ENCODE measurements at places on chromosomes 12 and 14.

DNA sequence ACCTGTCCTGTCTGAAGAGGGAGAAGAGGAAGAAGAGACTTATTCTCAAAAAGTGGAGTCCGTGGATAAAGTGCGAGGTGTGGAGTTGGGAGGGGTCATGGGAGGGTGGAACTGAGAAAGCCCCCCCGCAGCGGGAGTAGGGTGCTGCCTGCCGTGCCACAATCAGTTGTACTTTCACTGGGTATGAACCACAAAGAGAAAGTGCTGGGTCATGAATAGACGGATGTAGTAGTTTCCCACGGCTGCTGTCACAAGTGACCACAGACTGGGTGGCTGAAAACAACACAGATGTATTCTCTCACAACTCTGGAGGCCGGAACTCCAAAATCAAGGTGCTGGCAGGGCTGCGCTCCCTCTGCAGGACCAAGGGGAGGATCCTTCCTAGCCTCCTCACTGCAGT, 5.5 kb downstream of the DNAH10 start:
- no peak for DNase-seq

- DNase-seq, result no peak
Measured at GRCh38 chr12:17137396-17137795, 531.4 kb upstream of the LMO3 start.

DNA sequence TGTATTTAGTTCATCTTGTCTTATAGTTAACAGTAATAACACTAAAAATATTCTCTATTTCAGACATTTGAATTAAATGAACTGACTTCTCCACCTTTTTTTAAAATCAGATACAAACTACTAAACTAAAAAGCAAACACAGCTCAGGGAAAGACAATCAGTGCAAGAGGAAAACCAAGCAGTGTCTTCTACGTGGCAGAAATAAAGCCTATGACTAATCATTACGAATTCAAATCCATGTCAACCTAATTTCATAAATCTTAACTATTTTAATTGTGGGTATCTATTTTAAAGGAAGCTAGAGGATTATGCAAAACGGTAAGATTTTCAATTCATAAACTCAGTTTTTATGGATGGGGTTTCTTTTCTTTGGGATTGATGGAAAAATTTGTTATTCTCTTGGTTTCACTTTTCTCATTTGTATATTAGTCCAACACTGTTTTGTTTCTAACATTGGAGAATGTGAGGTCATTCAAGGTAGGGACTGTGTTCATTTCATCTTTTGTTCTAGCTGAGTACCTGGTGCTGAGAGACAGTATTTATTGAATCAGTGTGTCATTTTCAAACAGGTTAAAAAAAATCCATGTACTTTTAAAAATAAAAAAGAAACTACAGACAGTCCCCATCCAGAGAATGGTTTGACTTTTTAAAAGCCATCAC, 12.8 kb upstream of the PALS1 start:
- DNase-seq, result no peak

DNA sequence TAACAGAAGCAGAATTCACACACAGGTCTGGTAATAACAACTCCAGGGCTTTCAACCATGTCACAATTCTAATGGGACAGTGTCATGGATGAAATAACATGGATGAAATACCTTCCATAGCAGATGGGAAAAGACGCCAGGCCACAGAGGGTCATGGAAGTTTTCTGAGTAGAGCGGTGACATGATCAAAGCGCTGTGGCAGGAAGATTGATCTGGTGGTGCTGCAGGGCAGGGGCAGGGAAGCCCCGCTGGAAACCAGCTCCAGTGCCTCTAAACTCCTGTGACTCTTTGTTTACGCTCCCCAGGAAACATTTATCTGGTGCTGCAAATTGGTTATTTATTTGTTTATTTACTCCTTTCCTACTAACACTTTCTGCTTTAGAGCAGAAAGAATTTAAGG, 108.3 kb upstream of the HMGA2 start:
- DNase-seq, result no peak

DNA sequence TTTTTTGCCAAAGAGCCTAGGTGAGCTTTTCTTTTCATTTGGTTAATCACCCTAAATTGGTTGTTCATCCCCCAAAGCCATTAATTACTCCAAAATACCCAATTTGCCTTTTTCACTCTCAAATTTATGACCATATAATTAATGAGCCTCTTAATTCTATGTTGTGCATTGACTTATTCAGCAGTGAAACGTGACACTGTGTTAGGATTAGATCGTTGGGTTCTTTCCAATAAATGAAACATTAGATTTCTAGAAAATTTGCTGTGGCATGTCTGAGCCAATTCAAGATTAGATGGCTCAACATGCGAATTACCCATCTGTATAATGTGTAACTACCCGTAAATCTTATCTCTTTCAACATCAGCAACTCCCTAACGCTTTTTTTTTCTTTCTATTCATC, 273.4 kb downstream of the BMP4 start:
- DNase-seq, result no peak

DNA sequence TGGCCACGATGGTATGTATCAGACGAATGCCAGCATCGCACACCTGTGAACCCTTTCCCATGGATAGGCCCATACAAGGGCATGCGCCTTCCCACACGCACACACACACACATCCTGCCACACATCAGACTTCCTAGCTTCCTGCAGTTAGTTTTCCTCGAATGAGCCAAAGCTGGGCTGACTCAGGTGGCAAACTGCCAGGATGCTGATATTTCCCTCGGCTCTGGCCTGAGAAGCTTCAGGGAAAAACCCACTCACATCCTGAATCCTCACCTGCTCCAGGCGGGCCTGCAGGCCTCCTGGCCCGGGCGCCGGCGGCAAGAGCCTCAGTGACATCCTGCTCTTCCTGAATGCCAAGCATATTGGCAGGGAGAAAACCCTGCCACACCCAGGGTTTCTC, 22.4 kb downstream of the CALM1 start:
- DNase-seq, result peak; percentile 100

- no peak for DNase-seq
Measured at GRCh38 chr12:3355378-3355900, 135.6 kb upstream of the PRMT8 start.

- DNase-seq, result no peak
Measured at GRCh38 chr14:73102806-73103497, 33.4 kb upstream of the PSEN1 start.

DNA sequence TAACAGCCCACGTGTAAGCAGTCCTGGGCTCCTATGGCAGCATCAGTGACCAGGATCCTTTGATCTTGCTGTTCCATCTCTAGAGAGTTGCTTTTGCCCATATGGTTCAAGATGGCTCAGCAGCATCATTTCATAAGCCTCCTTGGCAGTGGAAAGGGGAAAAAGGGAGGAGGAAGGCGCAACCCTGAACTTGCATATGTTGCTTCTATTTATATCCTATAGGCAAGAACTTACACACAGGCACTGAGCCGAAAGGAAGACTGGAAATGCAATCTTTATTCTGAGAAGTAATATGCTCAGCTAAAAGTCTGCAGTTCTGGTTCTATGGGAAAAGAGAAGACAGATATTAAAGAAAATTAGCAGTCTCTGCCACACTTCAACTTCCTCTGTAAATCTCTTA, 167.7 kb upstream of the PLXNC1 start:
- DNase-seq, result no peak

DNA sequence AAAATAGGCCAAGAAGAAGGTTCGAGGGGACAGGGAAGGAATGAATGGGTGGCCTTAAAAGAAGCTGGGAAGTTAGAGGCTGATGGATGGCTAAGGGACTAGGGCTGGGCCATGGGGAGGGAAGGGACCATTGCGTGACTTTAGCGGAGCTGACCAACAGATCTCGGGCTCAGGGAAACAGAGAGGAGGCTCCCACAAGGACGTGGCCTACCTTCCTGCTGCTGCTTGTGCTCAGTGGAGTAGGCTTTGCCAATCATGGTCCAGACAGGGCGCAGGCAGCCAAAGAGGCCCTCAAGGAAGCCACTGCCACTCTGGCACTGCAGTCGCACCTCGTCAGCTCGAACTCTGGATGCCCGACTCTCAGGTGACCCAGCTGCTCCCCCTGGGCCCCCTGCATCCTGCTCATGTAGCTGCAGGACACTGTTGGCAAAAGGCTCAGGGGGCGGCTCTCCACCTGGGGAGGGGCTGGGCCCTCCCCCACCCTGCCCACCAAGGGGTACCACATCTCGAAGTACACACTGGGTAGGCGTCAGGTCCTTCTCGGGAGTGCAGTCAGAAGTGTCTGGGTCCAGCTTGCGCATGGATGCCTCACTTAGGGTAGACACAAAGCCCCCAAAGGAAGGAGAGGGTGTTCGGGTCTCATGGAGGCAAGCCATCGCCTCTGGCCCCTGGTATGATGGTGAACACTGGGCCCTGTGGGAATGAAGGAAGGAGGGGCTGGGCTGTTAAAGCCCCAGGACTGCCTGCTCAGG, 12.3 kb downstream of the MAP3K12 start:
- no peak for DNase-seq

- no peak for DNase-seq
Measured at GRCh38 chr14:98368221-98368620, 903.8 kb downstream of the BCL11B start.

DNA sequence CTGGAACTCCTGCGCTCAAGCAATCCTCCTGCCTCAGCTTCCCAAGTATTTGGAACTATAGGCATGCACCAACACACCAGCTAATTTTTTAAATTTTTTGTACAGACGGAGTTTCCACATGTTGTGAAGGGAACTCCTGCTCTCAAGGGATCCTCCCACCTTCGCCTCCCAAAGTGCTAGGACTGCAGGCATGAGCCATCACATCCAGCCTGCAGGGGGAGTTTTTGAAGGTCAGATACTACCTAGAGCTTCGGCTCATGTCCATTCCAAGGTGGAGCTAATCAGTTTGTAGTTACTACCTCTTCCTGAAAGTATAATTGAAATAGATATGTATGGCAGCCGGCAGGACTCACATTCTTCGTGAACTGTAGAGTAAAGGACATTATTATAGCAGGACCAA, 3.7 kb upstream of the TAS2R19 start:
- DNase-seq, result no peak

DNA sequence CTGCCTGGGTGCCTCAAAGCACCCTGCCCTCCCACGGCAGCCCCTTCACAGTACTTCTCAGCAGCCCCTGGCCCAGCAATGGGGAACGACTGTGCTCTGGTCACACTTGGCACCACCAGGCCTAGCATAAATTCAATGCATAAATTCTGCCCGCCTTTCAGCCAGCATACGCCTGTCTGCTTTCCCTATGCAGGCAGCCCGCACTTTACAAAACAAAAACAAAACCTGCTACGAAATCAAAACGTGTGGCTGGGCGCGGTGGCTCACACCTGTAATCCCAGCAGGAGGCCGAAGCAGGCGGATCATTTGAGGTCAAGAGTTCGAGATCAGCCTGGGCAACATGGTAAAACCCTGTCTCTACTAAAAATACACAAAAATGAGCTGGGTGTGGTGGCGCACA, 33.5 kb downstream of the SNRNP35 start:
- DNase-seq, result no peak

GRCh38 chr12:76391461-76391860, 43.2 kb upstream of the BBS10 start:
- DNase-seq, result no peak

DNA sequence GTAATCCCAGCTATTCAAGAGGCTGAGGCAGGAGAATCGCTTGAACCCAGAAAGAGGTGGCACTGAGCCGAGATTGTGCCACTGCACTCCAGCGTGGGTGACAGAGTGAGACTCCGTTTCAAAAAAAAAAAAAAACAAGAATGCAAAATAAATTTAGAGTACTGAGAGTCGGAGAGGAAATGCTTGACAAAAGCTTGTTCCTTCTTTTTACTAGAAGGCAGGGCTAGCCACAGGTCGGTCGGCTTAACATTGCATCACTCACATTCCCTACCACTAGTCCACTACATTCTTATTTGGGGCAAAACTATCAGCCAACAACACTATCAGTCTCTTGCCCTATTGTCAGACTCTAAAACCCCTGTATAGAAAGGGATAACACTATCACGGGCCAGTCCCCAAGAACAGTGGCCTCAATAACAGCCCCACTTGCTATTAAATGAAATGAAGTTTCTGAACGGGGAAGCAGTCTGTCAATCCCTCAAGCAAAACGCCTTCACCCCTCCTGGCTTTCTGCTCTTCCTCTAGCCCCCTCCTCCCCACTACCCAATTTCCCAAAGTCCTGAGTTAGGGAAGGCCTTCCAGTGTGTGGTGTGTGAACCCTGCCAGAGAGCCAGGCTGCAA, 1.0 kb downstream of the RNF41 start:
- peak; percentile 35 for DNase-seq

DNA sequence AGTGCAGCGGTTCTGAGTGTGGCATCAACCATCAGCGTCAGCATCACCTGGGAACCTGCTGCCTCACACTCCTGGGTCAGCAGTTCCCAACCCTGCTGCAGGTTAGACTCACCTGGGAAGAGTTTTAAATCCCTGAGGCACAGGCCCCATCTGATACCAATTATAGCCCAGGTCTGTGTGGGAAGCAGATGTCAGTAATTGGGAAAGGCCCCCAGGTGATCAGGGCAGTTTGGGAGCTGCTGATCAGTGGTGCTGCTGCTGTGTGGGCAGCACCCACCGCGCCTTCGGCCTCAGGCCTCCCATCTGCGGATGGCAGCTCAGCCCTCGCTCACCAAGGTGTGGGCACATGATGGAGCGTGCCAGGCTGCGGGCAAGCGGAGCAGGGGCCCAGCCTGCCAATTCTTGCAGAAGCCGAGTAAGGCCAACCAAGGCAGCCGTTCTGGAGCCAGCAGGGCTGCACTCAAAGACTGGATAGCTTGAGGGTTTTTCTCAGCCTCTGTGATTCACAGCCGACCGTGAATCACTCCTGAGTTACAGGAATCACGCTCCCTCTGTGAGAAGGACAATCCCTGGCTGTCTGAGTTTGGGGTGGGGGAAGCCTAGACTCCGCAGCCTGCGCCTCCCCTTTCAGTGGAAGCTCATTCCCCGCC, 155.6 kb upstream of the SFSWAP start:
- DNase-seq, result peak; percentile 6

- DNase-seq, result no peak
Measured at GRCh38 chr14:49058511-49058910, 527.7 kb downstream of the RPS29 start.

GRCh38 chr12:32091696-32092095, 15.0 kb upstream of the BICD1 start:
- DNase-seq, result no peak

DNA sequence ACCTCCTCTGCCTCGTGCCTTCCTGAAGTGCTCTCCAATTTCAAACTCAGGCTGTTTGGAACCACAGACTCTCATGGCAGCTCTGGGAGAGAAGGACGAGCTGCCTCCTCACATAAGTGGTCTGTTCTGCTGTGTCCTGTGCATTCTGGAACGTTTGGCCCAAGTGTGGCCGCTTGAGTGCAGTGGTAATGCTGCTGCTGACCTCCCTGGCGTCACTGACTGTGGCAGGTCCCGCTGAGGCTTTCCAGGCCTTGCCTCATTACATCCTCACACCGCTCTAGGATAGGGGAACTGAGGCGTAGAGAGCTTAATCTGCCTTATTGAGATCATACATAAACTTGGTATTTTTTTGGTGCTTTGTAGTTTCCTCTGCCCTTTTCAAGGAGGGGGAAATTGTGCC, 14.2 kb downstream of the CCDC92 start:
- DNase-seq, result no peak

GRCh38 chr14:74988131-74988530, 14.6 kb upstream of the EIF2B2 start:
- DNase-seq, result peak; percentile 96

DNA sequence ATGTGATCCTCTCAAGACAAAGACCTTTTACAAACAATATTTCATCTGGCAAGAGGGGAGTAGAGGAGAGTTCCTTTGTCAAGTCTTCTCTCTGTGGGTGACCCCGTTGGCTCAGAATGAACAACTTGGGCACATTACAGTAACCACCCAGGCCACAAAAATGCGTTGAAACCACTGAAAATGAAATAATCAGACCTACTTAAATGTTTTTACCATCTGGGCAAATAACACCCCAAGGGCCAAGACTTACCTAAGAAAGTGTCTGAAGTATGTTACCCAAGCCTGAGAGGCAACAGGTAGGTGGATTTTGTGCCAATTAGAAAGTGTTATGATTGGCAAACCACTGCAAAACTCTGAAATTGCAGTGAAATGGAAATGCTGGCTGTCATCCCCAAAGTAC, 1.3 kb downstream of the TC2N start:
- peak; percentile 38 for DNase-seq
